GM04503 (cell line): ENCODE measurements at places on chromosomes 5 and 9.

- DNase-seq: no peak
These were observed 79.8 kb downstream of the LMX1B start for GRCh38 chr9:126693428-126693944.

- no peak for DNase-seq
These were observed 218.4 kb downstream of the CDK5RAP2 start for GRCh38 chr9:120361551-120361950.

GRCh38 chr5:54705994-54706653, 188.6 kb downstream of the SNX18 start:
- DNase-seq: no peak

DNA sequence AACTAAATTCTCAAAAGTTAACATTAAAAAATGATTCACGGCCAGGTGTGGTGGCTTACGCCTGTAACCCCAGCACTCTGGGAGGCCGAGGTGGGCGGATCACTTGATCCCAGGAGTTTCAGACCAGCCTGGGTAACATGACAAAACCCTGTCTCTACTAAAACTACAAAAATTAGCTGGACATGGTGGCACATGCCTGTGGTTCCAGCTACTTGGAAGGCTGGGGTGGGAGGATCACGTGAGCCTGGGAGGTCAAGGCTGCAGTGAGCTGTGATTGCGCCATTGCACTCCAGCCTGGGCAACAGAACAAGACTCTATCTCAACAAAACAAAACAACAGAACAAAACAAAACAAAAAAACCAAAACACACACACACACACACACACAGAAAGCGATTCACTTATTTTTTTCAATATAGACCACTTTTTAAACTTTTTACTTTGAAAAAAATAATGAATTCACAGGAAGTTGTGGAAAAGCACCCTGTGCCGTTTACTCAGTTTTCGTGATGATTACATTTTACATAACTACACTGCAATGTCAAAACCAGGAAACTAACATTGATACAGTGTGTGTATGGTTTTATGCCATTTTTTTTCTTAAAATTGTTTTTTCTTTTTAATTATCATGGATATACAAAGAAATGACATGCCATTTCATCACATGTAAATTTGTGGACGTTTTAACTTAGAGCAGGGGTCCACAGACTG, 73.7 kb downstream of the TENT4A start:
- peak; percentile 32 for DNase-seq

DNA sequence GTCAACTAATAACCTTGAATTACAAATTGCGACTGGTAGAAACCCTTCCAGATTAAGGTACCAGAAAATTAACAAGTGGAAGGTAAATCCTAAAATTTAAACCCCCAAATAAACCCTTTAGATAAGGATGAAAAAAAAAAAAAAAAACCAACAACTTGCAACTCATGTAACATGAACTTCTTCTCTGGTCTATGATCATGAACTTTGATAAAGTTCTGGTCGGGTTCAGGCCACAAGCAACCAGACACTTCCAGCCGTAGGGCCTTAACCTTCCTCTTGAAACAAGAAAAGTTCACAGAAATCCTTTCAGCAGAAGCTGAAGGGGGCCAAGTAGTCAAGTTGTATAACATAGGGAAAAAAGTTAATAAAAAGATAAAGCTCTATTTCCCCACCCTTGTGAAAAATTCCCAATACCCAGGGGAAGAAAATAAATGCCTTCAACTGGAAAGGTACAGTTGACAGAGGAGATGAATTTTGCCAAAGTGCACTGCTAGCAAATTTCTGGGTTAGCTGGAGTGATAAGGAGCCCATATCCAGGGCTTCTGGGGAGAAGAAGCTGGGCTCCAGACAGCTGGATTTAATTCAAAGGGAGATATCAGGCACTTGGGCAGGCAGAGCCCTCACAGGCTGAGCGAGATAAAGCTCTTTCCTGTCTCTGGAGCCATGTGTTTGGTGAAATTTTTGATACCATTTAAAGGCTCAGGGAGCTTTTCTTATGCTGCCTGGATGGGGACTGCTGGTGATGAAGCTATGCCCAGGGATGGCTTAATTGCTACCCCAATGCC, 234.2 kb upstream of the PANK3 start:
- DNase-seq: no peak

- DNase-seq: no peak
These were observed 88.9 kb upstream of the TRIO start for GRCh38 chr5:14054111-14054854.

- no peak for DNase-seq
These were observed 11.7 kb downstream of the DNAJB5 start for GRCh38 chr9:35001285-35001677.

- DNase-seq: no peak
These were observed 34.9 kb upstream of the BASP1 start for GRCh38 chr5:17182494-17182893.

DNA sequence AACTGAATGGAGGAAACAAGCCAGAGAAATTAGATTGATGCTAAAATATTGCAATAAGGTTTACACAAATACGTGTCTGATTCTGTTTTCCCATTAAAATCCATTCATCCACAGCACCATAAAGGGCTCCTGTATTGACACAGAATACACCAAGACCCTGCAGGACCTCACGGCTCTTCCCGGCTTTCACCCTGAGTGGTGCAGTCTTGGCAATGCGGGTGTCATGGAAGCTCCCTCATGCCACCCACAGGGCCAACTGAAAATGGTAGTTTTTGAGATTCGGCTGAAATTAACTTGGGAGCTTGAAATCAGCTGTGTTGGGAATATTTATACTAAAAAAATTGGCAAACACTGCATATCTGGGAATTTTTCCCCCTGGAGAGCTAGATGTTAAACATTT, 17.3 kb upstream of the EXOC3 start:
- no peak for DNase-seq

GRCh38 chr9:17013010-17013409, 121.8 kb upstream of the CNTLN start:
- DNase-seq: no peak

- no peak for DNase-seq
These were observed 213.8 kb downstream of the ATP10B start for GRCh38 chr5:160638161-160638742.

DNA sequence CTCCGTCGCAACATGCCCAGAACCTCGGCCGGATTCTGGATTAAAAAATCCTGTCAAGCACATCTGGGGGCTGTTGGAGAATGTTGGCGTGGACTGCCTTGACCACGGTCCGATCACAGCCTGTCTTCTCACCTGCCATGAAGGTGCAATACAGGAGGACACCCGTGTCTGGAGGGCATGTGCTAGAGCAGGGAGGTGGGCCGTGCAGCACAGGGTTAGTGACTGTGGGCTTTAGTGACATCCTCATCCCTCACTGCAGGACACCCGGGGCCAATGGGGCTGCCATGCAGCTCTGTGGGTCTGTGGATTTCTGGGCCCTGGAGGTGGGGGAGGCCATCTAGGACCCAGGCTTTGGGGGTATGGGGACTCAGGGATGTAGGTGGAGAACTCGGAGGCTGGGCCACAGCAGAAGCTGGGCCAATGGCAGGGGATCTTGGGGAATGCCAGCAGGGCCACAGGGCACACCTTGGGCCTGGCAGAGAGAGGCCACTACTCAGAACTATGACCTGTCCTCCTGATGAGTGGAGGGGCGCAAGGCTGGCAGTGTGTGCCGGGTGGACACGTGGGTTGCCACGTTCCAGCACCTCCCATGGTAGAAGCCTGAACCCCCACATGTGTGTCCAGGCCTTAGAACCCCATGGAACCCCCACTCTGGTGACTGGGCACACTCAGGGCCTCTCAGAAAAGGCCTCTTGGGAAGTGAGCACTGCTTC, 23.3 kb downstream of the ZDHHC11B start:
- no peak for DNase-seq
